Epithelial cell of esophagus (primary cell): ENCODE measurements at places on chromosomes 4 and X.

DNA sequence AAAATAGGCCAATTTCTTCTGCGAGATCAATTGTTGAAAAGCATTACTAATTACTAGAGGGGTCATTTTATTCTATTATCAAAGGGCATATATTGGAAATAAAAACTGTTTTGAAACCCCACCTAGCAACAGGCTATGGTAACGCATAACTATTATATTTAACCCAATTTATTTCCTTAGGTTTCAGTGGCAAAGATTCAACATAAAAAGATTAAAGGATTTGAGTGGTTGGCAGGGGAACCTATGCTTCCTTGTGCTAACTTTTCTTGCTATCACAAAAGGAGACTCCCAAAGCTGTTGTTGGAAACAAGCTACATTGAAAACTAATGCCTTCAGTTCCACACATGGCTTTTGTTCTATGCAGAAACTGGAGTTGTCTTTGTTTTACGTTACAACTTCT lies 166.9 kb upstream of the KLF3 start:
- DNase-seq: no peak

GRCh38 chr4:95156452-95156765 lies 392.4 kb downstream of the UNC5C start:
- no peak for DNase-seq

GRCh38 chr4:86362510-86362909 lies 2.7 kb upstream of the MAPK10 start:
- DNase-seq: no peak

- no peak for DNase-seq
These were observed 16.5 kb downstream of the CDKL5 start for GRCh38 chrX:18441780-18442367.

DNA sequence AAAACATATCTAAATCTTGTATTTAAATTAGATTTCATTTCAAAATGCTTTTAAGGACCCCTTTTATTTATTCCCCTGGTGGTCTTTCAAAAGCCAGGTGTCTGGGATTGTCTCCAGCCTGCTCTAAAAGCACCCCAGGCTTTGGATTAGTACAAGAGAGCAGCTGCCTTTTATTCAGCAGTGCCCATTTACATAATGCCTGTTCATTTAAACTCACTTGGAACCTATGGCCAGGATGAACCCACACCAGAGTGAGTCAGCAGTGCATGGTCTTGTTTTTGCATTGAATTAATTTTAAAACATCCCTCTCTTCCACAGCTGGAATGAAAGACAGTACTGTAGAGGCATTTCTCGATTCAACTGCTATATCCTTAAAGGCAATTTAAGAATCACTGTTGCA lies 64.1 kb upstream of the TENM3 start:
- DNase-seq: peak; percentile 64

DNA sequence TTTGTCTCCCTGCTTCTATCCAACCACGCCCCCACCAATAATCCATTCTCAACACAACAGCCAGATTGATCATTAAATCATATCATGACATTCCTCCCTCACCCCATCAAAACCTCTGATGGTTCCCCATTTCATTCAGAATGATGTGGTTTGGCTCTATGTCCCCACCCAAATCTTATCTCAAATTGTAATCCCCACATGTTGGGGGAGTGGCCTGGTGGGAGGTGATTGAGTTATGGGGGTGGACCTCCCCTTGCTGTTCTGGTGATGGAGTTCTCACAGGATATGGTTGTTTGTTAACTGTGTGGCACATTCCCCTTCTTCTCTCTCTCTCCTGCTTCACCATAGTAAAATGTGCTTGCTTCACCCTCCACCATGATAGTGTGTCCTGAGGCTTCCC lies 23.3 kb downstream of the TRMT2B start:
- no peak for DNase-seq

- no peak for DNase-seq
These were observed 16.3 kb downstream of the SULT1B1 start for GRCh38 chr4:69744157-69744478.

DNA sequence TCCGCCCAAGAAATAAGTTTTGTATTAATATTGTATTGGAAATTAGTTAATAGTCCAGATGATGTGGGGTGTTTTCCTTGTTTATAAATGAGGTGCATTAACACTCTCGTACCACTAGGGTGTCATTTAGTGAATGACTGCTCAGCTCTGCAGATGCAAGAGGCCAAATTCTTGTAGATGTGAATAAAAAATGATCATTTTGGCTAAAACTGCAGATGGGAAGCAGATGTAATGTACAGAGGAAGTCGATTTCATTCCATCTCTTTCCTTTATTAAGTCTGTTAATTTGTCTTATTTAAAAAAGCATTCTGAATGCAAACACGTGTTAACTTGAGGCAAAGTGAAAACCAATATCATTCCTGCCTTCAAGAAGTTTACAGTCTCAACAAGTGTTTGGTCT lies 108.1 kb downstream of the DHX15 start:
- DNase-seq: peak; percentile 43

GRCh38 chr4:27008679-27009078 lies 148.0 kb downstream of the STIM2 start:
- DNase-seq: no peak

- DNase-seq: peak; percentile 39
These were observed 201.4 kb downstream of the CCSER1 start for GRCh38 chr4:90328558-90328957.

GRCh38 chr4:124212815-124213630 lies 499.5 kb downstream of the ANKRD50 start:
- DNase-seq: no peak

DNA sequence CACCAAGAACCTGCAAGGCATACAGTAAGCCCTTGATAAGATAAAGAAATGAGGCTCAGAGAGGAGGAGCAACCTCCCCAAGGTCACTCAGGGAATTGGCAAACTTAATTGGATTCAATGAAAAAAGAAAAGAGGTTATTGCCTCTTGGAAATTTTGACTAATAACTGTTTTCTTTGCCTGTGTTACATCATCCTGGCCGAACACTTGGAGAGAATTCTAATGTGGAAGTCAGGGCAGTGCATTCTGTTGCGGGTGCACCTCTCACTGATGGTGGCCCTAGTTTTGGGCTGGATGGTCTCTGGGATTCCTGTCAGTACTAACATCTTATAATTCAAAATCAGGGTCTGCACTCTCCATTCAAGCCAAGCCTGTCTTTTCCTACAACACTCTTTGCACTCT lies 186.2 kb upstream of the BCOR start:
- no peak for DNase-seq
